ENCODE measurements at places on chromosomes 1 and 21. TPM values are rescaled to one million over a fixed set of nuclear protein-coding genes. Genes with fewer than 3 reads are reported as not detected.

TNNT2 gene
- total RNA-seq, result not detected

MEX3A gene
- total RNA-seq, result 0.73 TPM

CRNN gene
- total RNA-seq, result not detected

RNU1-1 gene
- under 0.01 TPM for total RNA-seq
